ENCODE measurements at places on chromosomes 5 and 9.

- peak; percentile 56 for DNase-seq
These were observed 11.1 kb downstream of the UBAP2 start for GRCh38 chr9:34037626-34038025.

- no peak for DNase-seq
These were observed 249.3 kb downstream of the ICE1 start for GRCh38 chr5:5671823-5672222.

GRCh38 chr9:94806307-94806893 lies 79.9 kb downstream of the AOPEP start:
- DNase-seq = no peak

DNA sequence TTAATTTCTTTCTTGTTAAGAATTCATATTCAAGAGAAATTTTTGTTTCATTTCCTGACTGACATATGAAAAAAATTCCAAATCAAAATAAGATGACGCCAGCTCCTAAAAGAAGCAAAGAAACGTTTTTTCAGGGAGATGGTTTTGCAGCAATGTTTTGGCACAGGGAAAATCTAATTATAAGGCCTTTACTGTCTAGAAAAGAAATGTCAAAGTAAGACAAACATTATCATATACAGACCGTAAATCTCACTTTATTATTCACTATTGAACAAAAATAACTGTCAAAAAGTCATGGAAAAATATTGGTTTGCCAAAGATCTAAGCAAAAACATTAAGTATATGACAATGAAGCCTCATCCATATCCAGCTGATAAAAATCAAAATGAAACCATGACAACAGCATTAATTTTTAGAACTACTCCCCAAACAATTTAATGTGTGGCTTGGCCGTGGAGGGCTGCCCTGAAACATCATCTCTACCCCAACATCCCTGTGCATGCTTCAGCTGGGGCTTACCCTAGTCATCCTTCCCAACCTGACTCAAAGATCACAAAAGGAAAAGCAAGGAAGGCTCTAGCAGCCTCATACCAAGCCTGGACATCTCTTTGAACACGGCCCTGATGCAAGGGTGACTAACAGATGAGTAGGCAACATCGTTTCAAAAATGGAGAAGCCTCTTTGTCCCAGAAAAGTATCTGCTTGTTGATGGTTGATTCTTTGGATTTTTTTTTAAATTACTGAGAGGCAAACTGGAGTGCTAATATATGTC lies 95.6 kb downstream of the ARSB start:
- no peak for DNase-seq

DNA sequence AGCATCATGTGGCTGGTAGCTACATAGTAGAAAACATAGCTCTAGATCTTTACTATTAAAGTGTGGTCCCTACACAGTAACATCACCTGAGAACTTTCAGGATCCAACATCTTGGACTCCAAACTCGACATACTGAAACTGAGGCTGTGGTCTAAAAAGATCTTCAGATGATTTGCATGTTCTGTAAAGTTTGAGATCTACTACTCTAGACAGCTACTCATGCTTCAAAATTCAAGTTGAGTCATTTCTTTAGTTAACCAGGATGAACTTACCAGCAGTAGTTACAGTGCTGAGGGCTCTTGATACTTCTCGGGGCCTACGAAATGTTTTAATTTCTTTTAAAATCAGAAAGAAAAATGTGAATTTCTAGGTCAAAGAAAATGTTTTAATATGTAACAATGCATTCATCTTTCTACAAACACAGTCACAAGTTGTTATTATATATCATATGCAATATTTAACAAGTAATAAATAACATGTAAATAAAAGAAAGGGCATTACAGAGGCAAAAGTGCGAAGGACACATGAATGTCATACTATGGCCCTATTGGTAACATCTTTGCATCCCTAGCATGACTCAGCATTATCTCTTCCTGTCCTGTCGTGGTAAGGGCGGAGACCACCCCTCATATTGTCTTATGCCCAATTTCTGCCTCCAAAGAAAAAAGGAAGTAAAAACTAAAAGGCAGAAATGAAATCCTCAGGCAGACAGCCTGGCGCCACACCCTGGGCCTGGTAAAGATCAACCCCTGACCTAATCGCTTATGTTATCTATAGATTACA lies 563.9 kb upstream of the TLE4 start:
- no peak for DNase-seq

GRCh38 chr9:91408475-91408874 lies 15.2 kb downstream of the NFIL3 start:
- DNase-seq = no peak

DNA sequence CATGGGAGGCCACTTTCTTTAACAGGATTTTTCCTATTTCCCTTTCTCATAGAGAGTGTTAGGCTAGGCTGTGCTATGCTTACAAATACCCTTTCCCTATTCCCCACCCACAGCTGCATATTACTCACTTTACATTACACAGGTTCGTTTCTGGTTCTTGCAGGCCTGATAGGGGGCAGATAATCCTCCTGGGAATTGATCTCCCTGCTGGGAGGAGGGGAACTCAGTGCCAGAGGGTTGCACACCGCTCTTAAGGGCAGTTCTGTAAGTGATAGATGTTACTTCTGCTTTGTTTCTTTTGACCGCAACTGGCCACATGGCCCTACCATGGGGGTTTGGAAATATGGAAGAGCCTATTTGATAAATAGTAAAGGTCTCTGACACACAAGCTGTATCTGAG lies 54.0 kb upstream of the NTRK2 start:
- DNase-seq = no peak

DNA sequence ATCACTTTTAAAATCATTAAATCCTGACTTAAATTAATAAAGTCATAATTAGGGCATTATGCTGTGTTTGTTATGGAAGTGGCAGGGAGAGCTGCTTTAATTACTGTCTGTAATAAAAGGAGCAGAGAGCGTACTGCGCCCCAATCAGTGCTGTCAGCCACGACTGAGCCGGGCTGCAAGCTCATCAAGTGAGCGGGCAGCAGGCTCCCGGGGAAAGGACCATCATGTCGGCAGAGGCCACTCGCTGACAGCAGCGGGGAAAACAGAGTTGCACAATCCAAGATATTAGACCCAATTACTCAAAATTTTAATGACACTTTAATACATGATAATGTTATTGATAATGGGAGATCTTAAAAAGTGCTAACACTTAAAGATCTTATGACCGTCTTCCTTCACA lies 181.6 kb downstream of the AP3B1 start:
- DNase-seq = no peak

DNA sequence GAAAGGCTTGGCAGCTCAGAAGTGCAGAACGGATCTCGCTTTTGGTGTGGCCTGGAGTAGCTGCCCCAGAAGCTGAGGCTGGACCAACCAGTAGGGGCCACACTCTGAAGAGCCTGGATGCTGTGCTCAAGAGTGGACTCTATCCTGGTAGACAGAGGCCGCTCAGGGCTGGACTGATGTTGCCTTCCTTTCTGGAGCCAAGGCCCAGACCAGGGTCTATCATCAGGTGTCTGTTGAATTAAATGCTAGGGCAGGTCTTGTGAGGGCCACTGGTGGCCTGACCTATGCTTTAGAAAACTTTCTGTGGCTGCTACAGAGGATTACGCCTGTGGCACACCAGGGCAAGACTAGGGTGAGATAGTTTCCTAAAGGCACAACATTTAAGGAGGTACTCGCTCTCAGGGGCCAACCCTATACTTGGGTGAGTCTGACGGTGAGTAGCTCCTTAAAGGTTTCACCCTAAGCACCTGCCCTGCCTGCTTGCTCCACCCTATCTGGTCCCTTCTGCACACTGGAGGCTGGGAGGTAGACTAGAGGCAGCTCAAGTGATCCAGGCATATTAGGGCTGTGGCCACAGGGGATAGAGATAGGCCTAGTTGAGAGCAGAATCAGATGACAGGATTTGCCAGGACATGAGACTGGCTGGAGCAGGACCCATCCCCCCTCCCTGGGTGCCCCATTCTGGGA lies 9.8 kb upstream of the IRF1 start:
- DNase-seq = no peak

GRCh38 chr5:95148453-95148852 lies 136.4 kb downstream of the MCTP1 start:
- DNase-seq = no peak

GRCh38 chr5:17087035-17087434 lies 130.4 kb upstream of the BASP1 start:
- DNase-seq = no peak

- peak; percentile 12 for DNase-seq
These were observed at the start of gene JADE2 for GRCh38 chr5:134524826-134525682. JADE2 (plus strand) TSS chr5:134525670; CDS start chr5:134535858, 10,188 bp downstream.

DNA sequence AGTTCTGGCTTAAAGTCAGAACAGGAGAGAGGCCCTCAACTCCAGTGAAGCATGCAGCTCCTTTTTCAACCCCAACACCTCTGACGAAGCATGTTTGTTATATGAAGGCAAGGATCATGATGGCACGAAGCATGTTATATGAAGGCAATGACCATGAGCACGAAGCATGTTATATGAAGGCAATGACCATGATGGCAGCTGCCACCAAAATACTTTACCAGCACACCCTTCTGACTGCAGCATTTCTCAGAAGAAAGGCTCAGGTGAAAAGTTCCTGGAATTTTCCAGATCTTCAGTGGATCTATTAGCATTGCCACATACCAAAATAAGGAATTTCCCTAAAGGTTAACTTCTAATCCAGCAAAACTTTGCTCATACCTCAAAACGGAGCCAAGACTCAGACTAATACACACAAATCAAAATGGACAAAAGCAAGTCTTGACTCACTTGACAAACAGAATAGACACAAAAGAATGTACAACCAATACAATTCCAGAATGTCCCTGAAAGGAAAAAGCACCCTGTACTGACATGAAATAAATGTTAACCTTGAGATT lies 217.4 kb downstream of the FANCC start:
- no peak for DNase-seq

GRCh38 chr5:142012186-142012785 lies 541 bp downstream of the GNPDA1 start:
- no peak for DNase-seq

GRCh38 chr9:18825656-18826170 lies 207.3 kb downstream of the SAXO1 start:
- no peak for DNase-seq

GRCh38 chr9:137277329-137278041 lies at the start of gene TOR4A:
TOR4A (plus strand) TSS chr9:137277726; CDS start chr9:137278690, 964 bp downstream.
- DNase-seq = no peak

DNA sequence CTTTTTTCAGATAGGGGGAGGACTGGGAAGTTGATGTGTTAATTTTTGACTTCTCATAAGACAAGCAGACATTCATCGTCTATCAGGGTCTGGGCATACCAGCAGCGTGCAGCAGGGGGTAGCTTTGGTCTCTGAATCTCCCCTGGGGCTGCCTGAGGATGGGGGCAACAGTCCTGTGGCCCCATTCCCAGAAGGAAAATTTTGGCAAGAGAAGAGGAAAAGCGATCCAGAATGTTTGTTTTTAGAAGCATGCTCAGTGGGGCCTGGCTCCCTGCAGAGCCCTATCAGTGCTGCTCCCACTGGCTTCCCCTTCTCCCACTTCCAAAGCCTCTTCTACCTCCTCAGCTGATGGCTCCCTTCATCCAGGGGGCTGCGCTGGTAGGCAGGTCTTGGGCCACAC lies 194.8 kb upstream of the IL12B start:
- no peak for DNase-seq

GRCh38 chr5:76391014-76391413 lies 12.1 kb upstream of the IQGAP2 start:
- DNase-seq = no peak

- DNase-seq = no peak
These were observed 12.6 kb downstream of the DNAJC21 start for GRCh38 chr5:34941936-34942335.

DNA sequence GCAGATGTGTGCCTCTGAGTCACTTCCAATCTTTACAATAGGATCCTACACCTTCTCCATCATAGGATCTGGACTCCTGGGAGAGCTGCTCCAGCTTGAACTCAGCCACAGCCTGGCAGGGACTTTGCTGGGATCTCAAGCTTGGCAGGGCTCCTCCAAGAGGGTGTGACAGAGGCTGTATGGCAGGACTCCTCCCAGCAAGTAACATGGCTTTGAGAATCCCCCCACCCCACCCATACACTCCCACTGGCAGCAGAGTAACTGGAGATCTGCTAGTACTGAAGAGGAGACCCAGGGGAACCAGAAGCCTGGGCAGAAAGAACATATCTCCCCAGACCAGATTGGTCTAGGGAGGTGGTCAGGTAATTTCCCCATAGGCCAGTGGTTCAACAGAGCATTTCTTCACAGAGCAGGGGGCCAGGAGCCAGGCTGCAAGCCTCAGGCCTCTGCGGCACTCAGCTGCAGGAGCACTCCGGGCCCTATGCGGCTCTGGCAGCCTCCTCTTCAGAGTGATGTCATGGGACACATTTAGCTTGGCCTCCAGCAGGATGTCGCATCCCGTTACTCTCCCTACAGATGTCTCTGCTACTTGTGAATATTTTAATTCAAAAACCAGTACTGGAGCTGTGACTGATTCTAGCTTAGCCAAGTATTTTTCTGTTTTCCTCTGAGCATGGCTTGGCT lies 1.7 kb upstream of the ACSL6 start:
- DNase-seq = no peak

DNA sequence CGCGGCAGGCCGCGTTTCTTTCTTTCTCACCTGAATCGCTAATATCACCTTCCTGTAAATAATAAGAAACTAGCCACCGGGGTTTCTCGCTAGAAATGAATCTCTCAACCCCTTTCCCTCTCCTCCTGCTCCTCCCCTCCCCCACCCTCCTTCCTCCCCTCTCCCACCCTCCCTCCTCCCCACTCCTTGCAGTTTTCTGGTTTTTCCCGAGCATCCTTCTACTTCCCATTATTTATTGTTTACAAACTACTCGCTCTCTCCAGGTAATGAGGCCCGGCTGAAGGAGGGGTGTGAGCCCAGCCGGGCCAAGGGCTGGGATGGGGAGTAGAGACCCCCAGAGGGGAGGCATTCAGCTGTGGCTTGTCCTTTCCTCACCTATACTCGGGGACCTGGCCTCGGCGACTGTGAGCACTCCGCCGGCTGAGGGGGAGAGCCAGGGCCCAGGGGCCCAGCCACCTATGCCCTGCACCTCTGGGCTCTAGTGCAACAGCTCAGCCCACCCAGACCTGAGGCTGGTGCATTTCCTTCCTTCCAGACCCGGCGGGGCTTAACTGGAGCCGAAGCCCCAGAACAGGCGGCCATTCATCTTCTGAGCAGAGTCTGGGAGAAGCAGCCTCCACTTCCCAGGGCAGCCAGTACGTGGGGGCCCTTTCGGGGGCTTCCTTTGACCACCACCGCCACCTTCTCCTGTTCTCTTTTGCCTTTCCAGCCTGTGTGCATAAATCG lies 2.1 kb upstream of the IRX4 start:
- no peak for DNase-seq

- DNase-seq = peak; percentile 32
These were observed 43.1 kb upstream of the RXRA start for GRCh38 chr9:134283111-134283515.

- DNase-seq = no peak
These were observed 301.1 kb downstream of the FAM170A start for GRCh38 chr5:119930490-119930889.

DNA sequence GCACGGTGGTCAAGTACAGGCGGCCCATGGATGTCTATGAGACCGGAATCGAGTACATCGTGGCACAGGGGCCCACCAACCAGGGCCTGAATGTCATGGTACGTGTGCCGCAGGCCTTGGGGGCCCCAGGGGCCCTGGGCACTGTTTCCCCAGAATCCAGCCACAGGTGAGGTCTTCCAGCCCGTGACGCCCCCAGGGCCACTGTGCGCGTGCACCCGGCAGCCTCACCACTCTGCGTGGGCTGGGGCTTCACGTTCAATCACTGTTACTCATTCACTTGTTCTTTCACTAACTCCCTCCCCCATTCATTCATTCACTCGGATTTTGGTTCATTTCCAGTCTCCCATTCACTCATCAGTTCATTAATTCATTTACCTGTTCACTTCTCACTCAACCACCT lies 12.6 kb downstream of the ADAMTSL2 start:
- no peak for DNase-seq

- DNase-seq = no peak
These were observed 47.0 kb downstream of the KCNV2 start for GRCh38 chr9:2764353-2764752.
